ENCODE measurements at places on chromosomes 2 and 18.
A peak's percentile ranks its signal among the peaks of the same experiment; 100 is the strongest.

- DNase-seq: no peak
Measured at GRCh38 chr2:203994735-203995134, 58.2 kb downstream of the ICOS start.

- no peak for DNase-seq
Measured at GRCh38 chr18:76564655-76565237, 69.7 kb upstream of the ZNF516 start.

GRCh38 chr2:18855027-18855426 lies 265.7 kb upstream of the NT5C1B start:
- peak; percentile 40 for DNase-seq

DNA sequence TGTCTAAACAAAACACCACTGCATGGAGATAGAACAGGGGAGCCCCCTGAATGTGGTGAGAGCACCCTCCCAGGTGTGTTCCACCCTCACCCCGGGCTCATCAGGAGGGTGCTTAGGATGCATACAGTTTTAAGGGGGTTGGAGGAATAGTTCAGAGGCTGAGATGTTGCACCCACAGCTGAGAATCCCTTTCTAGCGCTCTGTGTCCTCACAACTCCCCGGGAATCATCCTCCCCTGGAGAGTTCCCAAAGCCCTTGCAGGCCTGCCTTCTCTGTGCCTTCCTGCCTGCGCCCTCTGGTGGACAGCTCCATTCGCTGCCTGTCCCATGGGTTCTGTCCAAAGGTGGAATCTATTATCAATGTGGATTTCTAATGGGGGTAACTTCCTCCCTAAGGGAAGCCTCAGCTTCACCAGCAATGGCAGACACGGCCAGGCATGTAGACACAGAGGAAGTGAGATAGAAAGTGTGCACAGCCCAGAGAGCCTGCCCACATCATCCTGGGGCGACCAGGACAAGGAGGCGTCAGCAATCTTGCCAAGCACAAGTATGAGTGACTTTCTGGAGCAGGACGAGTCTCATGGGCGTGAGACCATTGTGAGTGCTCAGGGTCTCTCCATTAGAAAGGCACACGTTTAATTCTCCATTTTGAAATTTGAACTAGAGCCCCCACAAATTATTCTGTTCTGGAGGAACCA lies 1.2 kb upstream of the UGT1A5 start:
- peak; percentile 64 for DNase-seq

DNA sequence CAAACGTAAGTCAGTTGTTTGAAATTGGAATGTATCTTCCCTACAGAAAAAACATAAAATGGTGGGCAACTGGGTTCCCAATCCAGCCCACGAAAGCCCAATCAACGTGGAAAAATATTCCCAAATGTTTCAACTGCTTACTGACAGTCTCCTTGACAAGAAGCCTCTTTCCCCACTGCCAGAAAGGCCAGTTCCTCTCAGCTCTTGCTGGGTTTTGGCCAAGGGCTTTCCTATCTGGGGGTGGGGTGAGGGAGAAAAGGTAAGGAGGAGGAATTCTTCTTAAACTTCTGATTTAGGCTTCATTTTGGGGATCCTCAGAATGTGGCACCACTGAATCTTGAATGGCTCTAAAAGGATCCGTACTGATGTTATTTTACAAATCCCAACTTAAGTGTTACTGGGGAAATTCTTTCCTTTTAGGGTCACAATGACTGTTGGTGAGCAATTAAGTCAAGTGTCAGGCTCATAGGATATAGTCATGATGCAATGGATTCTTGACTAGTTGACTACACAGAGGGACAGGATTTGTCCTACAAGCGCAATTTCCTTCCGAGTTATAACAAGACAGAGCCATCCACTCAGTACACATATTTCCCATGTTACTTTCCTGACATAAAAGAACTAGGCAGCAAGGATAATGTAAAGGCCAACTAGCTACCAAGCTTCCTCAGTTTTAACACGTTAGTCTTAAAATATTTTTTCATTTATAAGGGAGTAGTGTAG lies 73.6 kb downstream of the SPRED2 start:
- DNase-seq: no peak

- DNase-seq: no peak
Measured at GRCh38 chr2:25088817-25089516, 47.1 kb downstream of the EFR3B start.

- no peak for DNase-seq
Measured at GRCh38 chr2:34534761-34535160, 935.7 kb upstream of the FAM98A start.

DNA sequence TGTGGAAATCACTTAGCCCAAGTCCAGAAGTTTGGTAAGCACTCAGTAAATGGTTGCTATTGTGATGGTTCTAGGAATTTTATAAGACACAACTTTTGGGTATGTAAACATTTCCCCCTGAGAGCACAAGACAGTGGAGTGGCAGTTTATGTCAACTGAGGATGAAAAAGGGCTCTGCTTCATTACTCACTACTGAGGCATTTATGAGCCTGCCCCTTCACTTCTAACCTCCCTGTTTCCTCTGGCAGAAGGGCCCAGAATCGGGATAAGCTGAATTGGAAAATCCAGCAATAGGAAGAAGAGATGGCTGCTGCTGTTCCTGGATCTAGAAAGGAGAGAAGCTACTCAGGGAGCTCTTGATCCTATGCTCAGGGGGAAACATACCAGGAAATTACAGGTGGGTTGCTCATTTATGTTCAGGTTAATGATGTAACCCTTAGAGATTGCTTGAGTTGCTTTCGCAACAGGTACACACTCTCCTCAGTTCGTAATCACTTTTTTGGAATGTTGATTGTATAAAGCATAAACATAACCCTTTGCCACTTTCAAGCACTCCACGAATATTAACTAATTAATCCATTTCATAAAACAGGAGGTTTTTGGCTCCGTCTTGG lies 46.3 kb downstream of the ADCYAP1 start:
- peak; percentile 15 for DNase-seq

- no peak for DNase-seq
Measured at GRCh38 chr2:76429374-76429773, 718.7 kb upstream of the GCFC2 start.

- no peak for DNase-seq
Measured at GRCh38 chr2:42057902-42058450, 10.2 kb downstream of the PKDCC start.

DNA sequence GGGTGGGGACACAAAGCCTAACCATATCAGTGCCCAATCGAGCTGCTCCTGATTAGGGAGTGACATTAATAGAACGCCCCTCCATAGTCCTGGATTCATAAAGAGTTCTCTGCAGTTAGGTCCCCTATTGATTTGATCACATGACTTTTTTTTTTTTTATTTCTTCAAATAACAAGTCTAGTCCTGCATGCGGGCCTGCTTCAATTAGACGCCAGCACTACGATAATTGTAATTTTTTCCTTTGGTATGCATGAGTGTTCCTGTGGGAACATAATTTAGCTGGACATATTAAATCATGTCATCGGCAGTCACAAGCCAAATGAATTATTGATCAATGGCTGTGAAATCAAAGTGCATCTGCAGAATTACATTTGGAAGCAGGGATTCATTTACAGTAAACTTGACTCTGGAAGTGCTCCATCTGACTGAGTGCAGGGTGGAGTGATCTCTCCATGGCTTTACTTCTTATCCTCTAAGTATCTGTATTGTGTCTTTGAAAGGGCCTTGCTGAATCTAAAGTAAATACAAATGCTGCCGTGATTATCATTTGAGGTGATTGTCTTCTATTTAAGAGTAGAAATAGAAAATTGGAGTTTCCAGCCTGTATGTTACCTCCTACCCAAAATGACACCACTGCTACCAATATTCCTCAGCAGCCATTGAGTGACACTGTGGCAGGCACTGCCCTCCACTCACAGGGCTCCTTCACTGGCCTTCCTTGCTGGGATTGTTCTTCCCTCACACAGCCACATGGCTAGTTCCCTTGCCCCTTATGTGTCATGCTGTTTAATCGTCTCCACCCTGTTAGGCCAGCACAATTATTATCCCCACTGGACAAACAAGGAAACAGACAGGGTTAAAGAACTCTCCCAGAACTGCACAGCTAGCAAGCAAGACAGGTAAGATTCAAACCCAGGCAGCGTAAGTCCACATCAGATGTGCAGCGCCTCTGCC lies 337.4 kb upstream of the ID2 start:
- DNase-seq: no peak

GRCh38 chr2:164671664-164672396 lies 50.5 kb upstream of the GRB14 start:
- DNase-seq: no peak

- peak; percentile 13 for DNase-seq
Measured at GRCh38 chr2:121897335-121897970, 142.0 kb downstream of the TSN start.

GRCh38 chr2:95046371-95047112 lies 21.0 kb downstream of the MAL start:
- DNase-seq: no peak

DNA sequence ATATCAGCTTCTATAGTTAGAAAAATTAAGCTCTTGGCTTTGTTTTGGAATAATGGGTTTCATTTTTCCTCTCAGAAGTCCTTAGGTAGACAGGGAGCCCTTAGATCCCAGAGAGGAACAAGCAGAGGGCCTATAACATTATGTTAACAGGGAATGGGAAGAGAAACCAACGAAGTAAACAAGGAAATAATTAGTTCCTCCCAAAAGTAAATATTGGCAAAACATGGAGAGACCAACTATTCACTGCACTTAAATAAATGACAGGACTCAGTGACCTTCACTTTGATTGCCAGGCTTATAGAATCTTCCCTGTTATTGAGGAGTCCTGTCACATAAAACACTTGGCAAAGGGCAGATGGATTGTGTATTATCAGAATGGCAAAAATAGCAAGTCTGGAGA lies 5.3 kb downstream of the CRIM1 start:
- DNase-seq: no peak

DNA sequence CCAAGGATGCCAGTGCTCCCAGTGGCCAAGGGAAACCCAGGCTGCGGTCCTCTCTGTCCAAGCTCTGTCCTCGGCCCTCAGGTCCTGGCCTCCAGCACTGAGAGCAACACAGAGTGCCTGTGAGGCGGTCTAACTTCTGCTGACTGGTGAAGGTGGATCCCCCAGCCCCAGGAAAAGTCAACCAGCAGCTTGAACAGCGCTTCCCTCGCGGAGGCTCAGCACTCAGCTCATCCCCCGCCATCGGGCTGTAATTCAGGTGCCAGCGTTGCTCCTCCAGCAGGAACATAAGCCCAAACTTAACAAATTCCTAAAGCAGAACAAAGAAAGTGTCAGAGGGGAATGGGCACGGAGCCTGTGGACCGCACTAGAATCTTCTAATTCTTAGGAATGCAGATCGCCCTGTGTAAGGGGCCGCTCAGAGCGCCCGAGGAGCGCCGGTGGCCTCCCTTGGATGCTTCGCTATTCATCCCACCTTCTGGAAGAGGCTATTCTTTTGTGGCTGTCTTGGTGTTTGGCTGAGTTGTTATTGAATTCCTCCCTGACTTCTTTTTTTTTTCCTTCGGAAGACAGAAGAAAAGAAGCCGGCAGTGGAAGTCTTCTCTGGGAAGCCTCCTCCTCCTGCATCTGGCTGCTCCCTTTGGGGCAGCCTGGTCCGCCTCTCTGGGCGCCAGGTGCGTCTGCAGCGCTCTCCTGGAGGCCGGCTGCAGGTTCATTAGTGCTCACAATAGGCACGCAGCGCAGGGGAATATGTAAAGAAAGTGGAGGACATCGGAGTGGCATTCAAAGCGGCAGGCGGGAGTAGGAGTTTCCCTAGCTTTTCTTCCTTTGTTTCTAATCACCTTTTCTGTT lies 905.6 kb downstream of the TSN start:
- DNase-seq: no peak

DNA sequence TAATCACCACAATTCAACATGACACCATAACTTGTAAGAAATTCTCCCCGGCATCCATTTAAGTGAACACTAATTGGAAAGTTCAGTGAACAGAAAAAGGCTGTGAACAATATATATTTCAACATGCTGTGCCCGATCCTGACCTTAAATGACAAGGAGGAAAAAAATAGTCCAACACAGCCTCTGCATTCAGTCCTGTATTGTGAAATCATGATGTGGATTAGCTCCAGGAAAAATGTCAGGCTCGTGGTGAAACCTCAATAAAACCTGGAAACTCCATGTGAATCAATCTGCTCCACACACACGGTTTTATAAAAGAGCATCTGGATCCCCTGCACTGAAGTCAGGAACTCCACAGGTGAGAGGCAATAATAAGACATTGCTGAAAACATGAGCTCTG lies 145.4 kb upstream of the SPOPL start:
- DNase-seq: peak; percentile 58

- no peak for DNase-seq
Measured at GRCh38 chr2:14750433-14750832, 117.9 kb downstream of the LRATD1 start.

GRCh38 chr2:63692002-63692606 lies 103.3 kb downstream of the MDH1 start:
- peak; percentile 36 for DNase-seq

DNA sequence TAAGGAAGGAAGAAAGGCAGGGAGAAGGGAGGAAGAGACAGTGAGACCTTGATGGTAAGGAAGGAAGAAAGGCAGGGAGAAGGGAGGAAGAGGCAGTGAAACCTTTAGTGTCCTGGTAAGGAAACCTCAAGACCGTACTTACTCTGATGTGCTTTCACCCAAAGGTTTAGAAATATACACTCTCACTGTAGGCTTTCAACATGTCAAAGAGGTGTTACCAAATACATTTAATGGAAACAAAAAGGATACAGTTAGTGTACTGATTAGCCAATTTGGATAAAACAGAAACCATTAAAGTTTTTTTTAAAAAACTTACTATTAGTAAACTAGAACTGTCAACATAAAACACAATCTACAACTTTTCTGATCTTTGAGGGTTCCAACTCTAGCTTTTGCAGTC lies 7.1 kb downstream of the FBXO15 start:
- DNase-seq: no peak

DNA sequence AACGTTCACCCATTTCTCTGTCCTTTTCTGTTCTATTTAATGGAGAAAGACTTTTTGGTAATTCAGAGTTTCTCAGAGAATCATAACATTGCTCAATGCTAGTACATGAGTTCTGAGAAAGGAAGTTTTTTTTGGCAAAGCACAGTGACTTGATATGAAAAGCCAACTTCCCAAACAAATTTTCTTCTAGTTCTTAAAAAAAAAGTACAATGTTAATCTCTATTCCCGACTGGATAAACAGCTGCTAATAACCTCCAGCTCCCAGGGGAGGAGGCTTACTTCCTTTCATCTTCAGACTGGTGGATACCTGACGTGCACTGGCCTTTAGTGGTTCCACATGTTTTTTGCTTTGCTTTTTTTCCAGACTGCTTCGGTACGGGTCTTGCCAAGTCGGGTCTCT lies 284.6 kb upstream of the CCDC68 start:
- peak; percentile 90 for DNase-seq

DNA sequence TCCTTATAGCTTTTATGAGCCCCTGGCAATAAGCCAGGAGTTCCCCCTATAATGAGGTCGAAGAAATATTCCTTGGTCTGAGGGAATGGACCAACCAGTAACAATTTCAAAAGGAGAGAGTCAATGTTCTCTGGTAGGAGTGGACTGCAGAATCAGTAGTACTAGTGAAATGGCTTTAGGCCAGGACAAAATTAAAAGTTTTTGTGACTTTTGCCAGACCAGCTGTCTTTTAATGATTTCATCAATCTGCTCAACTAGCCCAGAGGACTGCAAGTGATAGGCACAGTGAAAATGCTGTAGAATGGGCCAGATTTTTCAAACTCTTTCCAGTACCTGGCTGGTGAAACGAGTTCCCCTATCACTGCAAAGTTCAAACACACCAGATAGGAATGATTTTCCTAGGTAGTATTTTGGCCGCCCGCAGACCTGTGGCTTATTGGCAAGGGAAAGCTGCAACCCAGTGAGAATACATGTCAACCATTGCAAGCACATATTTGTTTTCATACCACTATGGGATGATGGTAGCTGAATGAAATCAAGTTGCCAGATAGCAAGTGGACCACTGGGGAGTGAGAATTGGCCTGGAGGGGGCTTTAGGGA lies 45.5 kb downstream of the CERS6 start:
- no peak for DNase-seq

- no peak for DNase-seq
Measured at GRCh38 chr18:35623255-35623654, 41.7 kb downstream of the GALNT1 start.
